Caco-2 (cell line): ENCODE measurements at places on chromosomes 11 and 22.
A peak's percentile ranks its signal among the peaks of the same experiment; 100 is the strongest.

GRCh38 chr11:27700351-27701301 is at the start of gene BDNF:
Gene BDNF, minus strand, starts transcription at chr11:27700455. Its CDS starts 41,891 bp downstream, at chr11:27658564.
- DNase-seq: peak; percentile 53

DNA sequence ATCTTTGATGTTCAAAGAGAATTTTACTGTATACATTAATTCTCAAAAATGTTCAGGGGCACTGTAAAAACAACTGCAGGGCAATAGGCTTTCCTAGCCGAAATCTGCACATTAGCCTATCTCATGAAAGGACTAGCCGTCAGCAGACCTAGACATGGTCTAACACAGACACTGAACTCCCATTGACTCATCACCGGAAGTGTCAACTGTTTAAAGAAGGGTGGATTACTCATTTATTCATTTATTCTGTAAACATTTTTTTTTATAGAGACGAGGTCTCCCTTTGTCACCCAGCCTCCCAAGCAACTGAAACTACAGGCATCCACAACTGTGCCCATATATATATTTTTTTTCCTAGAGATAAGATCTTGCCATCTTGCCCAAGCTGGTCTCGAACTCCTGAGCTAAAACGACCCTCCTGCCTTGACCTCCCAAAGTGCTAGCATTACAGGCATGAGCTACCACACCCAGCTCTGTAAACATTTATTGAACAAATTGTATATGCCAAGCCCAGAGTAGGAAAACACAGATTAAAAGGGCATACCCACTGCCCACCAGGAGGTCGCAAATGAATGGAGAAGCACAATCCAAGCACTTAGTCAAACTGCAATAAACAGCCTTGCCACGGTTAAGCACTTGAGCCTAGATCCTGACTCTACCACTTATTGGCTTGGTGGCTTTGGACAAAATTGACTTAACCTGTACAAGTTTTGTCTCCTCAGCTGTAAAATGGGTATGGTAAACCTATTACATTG is 26.6 kb downstream of the RAB30 start:
- DNase-seq: no peak

- no peak for DNase-seq
Observed at GRCh38 chr11:129968591-129969419, 33.8 kb downstream of the PRDM10 start.

DNA sequence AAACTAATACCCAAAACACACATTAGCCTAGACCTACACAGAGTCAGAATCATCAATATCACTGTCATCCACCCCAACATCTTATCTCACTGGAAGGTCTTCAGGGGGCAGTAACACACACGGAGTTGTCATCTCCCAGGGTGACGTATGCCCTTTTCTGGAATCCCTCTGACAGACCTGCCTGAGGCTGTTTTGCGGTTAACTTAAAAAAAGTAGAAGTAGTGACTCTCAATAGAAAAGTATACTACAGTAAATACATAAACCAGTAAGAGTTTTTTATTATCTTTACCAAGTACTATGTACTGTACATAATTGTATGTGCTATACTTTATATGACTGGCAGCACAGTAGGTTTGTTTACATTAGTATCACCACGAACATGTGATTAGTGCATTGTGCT is 80.5 kb downstream of the PGR start:
- DNase-seq: no peak

DNA sequence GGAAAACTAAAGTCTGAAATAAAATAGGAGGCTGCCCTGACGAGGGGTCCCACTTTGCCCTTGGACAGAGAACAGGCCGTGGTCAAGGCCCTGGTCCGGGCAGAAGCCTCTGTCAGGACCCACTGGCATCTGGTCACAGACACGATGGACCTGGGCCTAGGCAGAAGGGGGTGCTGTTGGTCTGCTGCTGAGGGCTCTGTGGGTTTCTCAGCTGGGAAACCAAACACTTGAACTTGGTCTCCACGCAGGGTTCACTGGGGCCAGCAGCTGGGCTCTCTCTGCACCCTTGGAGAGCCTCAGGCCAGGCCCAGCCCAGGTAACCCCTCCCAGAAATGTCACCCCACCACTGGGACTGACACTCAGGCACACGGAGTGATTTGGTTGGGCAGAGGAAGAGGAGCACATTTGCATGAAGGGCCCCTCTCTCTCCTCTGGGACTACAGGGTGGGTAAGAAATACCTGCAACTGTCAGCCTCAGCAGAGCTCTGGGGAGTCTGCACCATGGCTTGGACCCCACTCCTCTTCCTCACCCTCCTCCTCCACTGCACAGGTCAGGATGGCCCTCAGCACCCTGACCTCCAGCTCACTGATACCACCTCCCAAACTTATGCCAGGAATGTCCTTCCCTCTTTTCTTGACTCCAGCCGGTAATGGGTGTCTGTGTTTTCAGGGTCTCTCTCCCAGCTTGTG is 48.1 kb upstream of the TOP3B start:
- DNase-seq: peak; percentile 61

GRCh38 chr22:46732513-46732912 is 5.5 kb downstream of the CERK start:
- no peak for DNase-seq

GRCh38 chr22:22462813-22463567 is 45.6 kb downstream of the ZNF280B start:
- no peak for DNase-seq

DNA sequence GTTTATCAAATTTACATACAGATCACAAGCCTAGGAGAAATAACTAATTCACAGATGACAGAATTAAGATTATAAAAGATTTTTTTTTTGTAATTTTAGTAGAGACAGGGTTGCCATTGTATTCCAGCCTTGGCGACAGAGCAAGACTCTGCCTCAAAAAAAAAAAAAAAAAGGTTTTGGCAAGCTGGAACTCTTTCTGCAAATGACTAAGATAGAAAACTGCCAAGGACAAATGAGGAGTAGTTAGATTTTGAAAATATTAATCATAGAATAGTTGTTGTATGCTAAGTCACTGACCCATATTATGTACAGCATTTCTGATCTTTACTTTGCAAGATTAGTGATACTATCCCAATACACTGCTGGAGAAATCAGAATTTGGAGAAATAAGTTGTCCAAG is 99.2 kb downstream of the C11orf65 start:
- DNase-seq: no peak

DNA sequence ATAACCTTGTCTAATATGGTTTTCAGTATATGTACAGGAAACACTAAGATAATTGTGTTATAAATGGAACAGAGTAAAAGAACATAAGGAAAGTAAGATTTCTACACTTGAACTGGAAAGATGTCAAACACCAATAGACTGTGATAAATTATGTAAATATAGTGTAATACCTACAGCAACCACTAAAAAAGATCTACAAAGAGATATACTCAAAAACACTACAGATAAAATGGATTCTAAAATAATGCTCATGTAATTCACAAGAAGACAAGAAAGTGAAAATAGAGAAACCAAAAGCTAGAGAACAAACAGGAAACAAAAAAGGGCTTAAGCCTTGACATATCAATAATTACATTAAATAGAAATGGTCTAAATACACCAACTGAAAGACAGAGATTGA is 30.9 kb downstream of the DEUP1 start:
- DNase-seq: no peak

DNA sequence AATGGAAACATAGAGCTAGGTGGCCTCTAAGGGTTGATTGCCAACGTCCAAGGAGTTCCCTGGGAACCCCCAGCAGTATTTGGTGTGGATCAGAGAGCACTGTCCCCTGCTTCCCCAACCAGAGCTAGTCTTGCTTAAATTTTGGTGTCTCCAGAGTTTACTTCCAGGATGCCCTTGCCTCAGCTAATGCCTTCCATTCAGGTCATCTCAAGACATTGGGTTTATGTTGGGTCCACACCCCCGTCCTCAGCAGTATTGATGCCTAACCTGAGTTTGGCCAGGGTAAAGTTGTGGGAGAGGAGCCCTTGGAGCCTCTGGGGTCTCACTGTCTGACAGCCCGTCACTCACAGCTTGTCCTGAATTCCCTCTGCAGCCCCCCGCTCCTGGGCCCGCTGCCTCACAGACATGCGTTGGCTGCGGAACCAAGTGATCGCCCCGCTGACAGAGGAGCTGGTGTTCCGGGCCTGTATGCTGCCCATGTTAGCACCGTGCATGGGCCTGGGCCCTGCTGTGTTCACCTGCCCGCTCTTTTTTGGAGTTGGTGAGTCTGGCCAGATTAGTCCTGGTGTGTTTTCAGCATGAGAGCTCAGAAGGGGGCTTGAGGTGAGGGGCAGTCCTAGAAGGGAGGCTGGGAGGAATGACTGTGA is 1.4 kb downstream of the RCE1 start:
- DNase-seq: peak; percentile 38

GRCh38 chr11:96207459-96208449 is 135.2 kb downstream of the MAML2 start:
- peak; percentile 75 for DNase-seq

GRCh38 chr11:105027678-105028077 is 4.7 kb upstream of the CASP5 start:
- no peak for DNase-seq

GRCh38 chr22:32336771-32337424 is 20.8 kb upstream of the RFPL3 start:
- DNase-seq: no peak

DNA sequence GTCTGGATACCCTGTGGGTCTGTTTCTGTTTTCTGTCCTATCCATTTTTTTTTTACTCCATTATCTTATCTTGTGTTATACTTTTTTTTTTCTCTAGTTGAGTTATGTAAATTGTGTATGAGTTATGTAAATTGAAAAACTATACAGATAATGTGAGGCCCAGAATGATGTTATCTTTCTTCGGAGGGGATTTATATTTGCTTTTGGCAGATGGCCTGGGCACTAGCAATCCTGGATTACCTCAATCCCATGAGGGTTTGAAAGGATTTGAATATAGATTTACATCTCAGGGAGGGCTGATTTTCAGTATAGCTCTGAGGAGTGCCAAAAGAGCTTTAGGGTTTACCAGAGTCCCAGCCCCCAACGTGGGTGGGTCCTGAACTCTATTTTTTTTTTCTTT is 71.0 kb downstream of the CSTPP1 start:
- no peak for DNase-seq

DNA sequence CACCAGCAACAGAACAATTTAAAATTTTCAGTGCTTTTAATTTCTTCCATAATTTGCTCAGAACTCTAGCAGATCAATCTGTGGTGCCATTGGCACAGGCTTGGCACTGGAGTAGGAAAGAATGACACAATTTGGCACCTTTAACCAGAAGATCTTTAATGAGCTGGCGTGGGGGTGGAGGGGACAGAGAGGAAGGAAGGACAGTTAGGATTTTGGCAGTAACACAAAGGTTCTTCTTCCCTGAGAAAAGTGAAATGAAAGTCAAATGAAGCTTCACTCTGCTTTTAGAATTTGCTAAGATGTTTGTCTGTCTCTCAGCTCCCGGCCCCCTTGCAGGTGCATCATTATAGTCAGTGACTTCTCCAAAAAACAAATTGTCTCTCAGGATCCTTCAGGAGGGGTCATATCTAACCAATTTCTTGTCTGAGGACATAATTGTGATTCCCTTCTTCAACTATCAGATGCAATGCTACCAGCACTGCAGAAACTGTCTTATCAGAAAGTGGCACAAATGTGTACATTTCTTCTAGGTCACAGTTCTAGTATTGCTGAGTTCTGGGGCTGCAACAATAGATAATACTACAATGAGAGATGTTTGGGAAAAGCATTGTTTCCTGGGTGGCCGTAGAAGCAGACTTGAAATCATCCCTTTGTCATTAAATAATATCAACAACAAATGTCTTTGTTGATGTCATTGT is 66.8 kb downstream of the CSTPP1 start:
- DNase-seq: no peak

DNA sequence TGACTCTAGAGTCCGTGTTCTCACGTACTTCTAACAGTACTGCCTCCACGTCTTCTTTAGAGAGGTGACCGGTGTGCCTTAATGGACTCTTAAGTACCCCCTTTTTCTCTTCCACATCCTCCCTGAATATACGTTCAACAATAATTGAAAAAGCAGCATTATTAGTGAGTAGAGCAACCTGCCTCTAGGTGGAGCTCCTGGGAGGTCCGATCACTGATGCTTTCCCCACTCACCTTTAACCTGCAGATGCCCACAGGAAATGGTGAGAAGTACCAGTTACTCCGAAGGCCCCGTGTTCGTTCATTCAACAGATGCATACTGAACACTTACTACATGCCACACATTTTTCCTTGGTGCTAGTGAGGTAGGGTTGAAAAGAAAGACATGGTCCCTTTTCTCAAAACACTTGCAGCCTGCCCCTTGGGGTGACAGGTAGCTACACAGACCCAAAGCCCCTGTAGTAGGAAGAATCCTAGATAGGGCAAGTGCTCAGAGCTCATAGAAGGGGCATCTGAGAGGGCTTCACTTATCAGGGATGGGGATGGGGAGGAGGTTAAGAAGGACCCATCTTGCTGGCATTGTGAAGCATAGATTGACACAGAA is 72.7 kb downstream of the FEZ1 start:
- DNase-seq: no peak

DNA sequence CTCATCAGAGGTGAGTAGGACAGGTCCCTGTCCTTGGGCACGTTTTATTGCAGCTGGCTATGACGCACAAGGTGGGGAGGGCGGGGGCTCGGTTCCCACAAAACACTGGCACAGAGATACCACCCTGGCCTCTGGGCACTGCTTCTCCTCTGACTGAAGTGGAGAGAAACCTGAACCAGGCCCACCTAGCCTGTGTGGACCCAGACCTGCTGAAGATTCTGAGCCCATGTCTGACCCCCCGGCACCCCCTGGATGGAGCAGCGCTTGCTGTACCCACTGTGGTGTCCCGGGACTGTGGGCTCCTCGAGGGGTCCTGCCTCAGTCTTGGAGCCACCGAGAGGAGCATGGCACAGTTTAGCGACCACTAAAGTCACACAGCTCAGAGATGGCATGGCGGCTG is 72.6 kb downstream of the PARVB start:
- DNase-seq: no peak

- DNase-seq: no peak
Observed at GRCh38 chr11:134040386-134041302, 28.2 kb upstream of the JAM3 start.
